ENCODE measurements at places on chromosomes 16 and 17.

- peak; percentile 69 for DNase-seq
These were observed 11.4 kb downstream of the CTNS start for GRCh38 chr17:3647769-3648555.

DNA sequence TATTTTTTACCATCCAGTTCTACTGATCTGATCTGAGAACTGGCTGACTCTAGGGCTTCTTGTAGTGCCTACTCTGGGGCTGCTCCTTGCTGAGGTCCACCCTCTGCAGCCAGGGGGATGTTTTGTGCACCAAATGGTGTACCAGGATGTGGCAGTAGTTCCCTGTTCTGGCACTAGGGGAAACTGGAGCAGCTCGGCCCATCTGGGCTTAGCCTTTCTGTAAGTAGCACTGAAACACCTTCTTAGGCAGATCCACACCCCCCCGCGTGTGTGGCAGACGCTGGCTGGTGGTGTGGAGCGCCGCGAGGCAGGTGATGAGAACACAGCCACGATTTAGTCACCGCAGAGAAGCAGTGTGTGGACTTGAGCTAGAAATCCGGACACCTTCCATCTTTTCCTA is 17.0 kb downstream of the DUSP14 start:
- peak; percentile 28 for DNase-seq

DNA sequence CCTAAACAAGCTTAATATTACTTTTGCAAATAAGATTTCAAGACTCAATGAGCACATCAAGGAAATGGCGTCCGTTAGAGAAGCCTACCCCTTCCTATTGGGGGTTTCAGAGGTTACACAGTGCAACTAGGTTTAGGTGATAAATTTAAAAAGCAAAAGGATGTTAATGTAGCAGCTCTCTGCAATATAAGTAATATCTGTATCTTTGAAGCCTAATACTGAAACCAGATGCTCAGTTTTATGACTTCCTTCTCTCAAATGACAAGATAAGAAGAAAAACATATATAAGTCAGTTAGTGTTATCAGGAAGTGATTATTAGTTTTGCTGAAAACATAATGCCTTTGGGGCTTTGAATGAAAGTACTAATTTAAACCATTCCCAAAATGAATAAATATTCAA is 54.3 kb upstream of the MED13 start:
- no peak for DNase-seq

DNA sequence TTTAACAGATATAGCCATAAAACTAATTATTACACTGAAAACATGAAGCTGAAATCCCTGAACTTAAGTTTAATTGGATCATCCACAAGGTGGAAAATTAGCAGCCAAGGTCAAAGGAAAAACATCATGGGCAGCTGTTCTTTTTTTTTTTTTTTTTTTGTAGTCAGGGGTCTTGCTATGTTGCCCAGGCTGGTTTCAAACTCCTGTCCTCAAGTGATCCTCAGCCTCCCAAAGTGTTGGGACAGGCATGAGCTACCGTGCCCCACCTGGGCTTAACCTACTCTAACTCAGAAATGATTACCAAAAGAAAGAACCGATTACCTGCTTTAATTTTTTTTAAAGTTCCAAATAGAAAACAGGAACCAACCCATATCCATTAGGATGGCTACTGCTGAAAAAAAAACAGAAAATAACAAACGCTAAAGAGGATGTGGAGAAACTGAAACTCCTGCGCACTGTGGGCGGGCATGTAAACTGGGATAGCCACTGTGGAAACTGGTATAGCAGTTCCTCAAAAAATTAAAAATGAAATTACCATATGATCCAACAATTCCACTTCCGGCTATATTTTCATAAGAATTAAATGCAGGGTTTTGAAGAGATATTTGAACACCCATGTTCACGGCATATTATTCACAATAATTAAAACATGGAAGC is 8.6 kb downstream of the CMC2 start:
- no peak for DNase-seq

DNA sequence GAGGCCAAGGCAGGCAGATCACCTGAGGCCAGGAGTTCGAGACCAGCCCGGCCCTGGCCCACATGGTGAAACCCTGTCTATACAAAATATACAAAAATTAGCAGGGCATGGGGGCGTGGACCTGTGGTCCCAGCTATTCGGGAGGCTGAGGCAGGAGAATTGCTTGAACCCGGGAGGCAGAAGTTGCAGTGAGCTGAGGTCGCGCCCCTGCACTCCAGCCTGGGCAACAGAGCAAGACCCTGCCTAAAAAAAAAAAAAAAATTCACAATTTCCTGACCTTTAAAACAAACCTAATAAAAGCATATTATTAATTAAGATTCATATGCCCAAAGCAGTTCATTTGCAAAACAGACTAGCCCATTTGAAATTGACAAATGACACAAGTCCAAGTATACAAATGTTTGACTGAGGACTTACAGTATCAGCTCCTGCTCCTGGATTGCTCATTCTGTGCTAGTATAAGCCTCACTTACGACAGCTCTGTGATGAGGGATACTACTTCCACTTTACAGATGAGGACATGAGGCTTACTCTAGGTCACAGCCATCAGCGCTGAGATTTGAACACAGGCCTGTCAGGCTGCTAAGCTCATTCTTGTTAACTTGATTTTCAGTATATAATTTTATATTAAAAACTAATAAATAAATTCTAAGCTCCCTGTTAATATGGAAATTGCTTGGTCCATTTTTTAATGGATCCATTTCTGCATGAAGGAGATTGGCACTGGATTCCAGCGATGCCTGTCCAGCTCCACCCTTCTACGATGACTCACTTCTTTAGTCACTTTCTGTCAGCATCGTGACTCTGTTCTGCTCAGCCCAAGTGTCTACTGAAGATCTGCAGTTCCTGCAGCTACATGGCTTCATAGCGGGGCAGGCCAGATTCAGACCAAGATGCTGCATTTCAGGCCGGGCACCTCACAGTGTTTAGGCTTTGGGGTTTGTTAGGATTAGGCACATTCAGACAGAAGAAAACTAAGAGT is 88.2 kb downstream of the WDR59 start:
- DNase-seq = no peak

GRCh38 chr17:60803059-60803458 is 125.4 kb downstream of the BCAS3 start:
- no peak for DNase-seq

GRCh38 chr16:12158428-12158827 is 181.9 kb downstream of the SNX29 start:
- no peak for DNase-seq

All from activated CD4-positive, alpha-beta T cell treated with anti-CD3 and anti-CD28 coated beads, Interleukin-2, amount 10 ng/mL, durations not matched to agents 7 days and 5 days (primary cell).